WTC11 (cell line): ENCODE measurements at places on chromosomes 1 and 21. TPM values are rescaled to one million over a fixed set of nuclear protein-coding genes. Genes with fewer than 3 reads are reported as not detected.
A peak's percentile ranks its signal among the peaks of the same experiment; 100 is the strongest.

- H3K4me3 ChIP-seq: no peak overlapping the region
- peak overlapping the region; percentile 25 for H3K27ac ChIP-seq
- no peaks in the 10 kb centered on the region for H3K27me3 ChIP-seq
- DNase-seq: no peak
- H3K36me3 ChIP-seq: peaks cover 17% of the 10 kb centered on the region
Observed at GRCh38 chr1:21149430-21149854, 27.3 kb downstream of the EIF4G3 start.

- no peak overlapping the region for H3K4me3 ChIP-seq
- H3K27ac ChIP-seq: no peak overlapping the region
- no peaks in the 10 kb centered on the region for H3K27me3 ChIP-seq
- H3K36me3 ChIP-seq: no peaks in the 10 kb centered on the region
- DNase-seq: no peak
Observed at GRCh38 chr1:31798086-31798432, 17.8 kb downstream of the SPOCD1 start.

PEX11B gene
- total RNA-seq: 10.9 to 12.5 TPM (median 11.8 TPM) in 3 replicates

- no peak overlapping the region for H3K4me3 ChIP-seq
- H3K27me3 ChIP-seq: no peaks in the 10 kb centered on the region; the same call in none of the 2 replicates
- peaks cover 59% of the 10 kb centered on the region for H3K4me1 ChIP-seq
Observed at GRCh38 chr1:87449348-87449963, 120.8 kb downstream of the LMO4 start.

- peak overlapping the region; percentile 26 for H3K27ac ChIP-seq
- peaks cover 55% of the 10 kb centered on the region for H3K4me1 ChIP-seq
- H3K4me3 ChIP-seq: no peak overlapping the region
- no peaks in the 10 kb centered on the region for H3K27me3 ChIP-seq
- no peak for DNase-seq
- H3K36me3 ChIP-seq: no peaks in the 10 kb centered on the region
Observed at GRCh38 chr1:119688810-119689209, 22.9 kb upstream of the PHGDH start.

HEYL gene
- total RNA-seq: 2.3 to 3.6 TPM (median 3.2 TPM) in 3 replicates

DNA sequence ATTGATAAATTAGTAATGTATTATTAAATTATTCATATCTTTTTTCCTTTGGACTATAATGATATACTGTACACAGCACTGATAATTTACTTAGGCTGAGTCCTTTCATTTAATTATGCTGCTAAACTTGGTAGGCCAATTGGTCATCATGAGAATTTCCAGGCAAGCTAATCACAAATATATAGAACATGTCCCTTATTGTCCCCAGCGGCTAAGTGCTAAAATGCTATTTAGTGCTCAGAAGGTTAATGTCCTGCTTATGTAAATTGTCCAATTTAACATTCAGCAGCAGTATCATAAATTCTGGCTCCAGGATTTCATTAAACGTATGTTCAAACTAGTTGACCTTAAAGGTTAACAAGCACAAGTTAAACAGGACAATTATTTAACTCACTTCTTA is 30.0 kb upstream of the RRP15 start:
- H3K4me3 ChIP-seq: no peak overlapping the region
- DNase-seq: no peak
- H3K27ac ChIP-seq: no peak overlapping the region
- no peaks in the 10 kb centered on the region for H3K27me3 ChIP-seq
- H3K4me1 ChIP-seq: peaks cover 22% of the 10 kb centered on the region
- no peaks in the 10 kb centered on the region for H3K36me3 ChIP-seq

CYP2J2 gene
- 0.46 to 0.96 TPM (median 0.92 TPM) in 3 replicates for total RNA-seq

DNA sequence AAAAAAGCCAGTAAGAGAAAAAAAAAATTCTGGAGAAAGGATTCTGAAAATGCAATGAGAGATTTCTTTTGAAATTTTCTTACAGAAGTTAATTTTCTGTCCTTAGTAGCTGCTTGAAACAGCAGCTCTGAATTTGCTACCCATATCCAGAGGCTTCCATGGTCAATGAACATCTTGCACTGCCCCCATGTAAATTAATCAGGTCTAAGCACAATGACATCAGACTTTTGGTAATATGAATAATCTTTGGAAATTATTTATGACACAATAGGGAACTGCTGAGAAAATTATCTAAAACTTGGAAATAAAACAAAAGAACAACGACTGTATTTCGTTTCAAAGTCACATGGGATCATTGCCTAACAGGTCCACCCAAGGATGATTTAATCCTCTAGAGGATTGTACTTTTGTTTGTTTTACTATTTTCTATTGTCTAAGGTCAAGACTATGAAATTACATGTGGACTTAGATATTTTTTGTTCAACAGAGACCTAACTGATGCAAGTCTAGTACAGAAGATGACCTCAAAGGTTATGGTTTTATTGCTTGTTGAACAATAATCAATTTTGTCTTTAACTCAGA is 312.1 kb downstream of the BACH1 start:
- H3K4me3 ChIP-seq: no peak overlapping the region
- no peak overlapping the region for H3K27ac ChIP-seq
- H3K27me3 ChIP-seq: no peaks in the 10 kb centered on the region; the same call in 1 of the 2 replicates

- H3K4me1 ChIP-seq: peaks cover 5% of the 10 kb centered on the region; the same call in 1 of the 2 replicates
- 0 out of 2 replicates have a peak overlapping the region, but pooled peaks have one; percentile 9 for H3K27ac ChIP-seq
- no peak overlapping the region for H3K4me3 ChIP-seq
- no peaks in the 10 kb centered on the region for H3K36me3 ChIP-seq
Observed at GRCh38 chr1:99808391-99809115, 41.6 kb upstream of the AGL start.

GRCh38 chr1:117032681-117033539 is 27.2 kb upstream of the TTF2 start:
- no peaks in the 10 kb centered on the region for H3K36me3 ChIP-seq
- peaks cover 25% of the 10 kb centered on the region for H3K4me1 ChIP-seq
- H3K27me3 ChIP-seq: peaks cover 4% of the 10 kb centered on the region
- no peak overlapping the region for H3K4me3 ChIP-seq
- no peak for DNase-seq

HAO2 gene
- 0.53 to 1.0 TPM (median 0.80 TPM) in 3 replicates for total RNA-seq

DNA sequence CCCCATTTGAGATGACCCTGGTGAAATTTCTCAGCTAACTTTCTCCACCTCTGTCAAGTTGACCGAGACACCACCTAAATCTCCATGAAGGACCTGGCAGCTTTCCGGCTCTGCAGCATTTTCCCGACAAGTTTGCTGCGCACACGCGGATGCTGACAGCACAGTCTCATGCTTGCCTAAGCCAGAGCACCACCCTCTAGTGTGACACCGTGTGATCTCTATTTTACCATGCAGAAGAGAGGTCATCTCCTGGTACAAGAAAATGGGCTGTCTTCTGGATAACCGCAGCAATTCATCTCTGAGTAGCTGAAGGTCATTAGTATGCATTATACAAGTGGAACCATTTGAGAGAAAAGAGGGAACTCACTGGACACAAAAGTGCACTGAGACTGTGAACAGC is 38.9 kb upstream of the H6PD start:
- no peak for DNase-seq
- H3K27ac ChIP-seq: no peak overlapping the region

DNA sequence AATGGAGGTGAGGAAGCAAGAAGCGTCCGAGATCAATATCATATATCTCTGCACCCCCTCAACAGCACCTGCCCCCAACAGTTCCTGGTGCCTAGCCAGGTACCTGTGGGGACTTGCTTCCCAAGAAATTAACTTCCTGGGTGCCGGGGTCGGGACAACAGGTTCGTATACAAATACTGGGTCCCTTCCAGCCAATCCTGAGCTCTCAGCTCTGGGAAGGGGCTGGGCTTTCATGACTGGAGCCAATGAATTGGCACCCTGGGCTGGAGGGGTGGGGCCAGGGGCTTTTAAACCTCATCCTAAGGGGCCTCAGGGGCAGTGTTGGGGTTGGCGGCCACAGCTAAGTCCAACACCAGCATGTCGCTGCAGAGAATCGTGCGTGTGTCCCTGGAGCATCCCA is at the start of gene PADI3:
TSS of gene PADI3 (plus strand) at position 318 of the 400 bp plus-strand sequence. CDS start at position 358, 40 bp downstream.
- peaks cover 24% of the 10 kb centered on the region for H3K4me1 ChIP-seq
- H3K27ac ChIP-seq: no peak within 1 kb of the TSS
- no peaks in the 10 kb centered on the region for H3K27me3 ChIP-seq
- DNase-seq: peak; percentile 70

DNA sequence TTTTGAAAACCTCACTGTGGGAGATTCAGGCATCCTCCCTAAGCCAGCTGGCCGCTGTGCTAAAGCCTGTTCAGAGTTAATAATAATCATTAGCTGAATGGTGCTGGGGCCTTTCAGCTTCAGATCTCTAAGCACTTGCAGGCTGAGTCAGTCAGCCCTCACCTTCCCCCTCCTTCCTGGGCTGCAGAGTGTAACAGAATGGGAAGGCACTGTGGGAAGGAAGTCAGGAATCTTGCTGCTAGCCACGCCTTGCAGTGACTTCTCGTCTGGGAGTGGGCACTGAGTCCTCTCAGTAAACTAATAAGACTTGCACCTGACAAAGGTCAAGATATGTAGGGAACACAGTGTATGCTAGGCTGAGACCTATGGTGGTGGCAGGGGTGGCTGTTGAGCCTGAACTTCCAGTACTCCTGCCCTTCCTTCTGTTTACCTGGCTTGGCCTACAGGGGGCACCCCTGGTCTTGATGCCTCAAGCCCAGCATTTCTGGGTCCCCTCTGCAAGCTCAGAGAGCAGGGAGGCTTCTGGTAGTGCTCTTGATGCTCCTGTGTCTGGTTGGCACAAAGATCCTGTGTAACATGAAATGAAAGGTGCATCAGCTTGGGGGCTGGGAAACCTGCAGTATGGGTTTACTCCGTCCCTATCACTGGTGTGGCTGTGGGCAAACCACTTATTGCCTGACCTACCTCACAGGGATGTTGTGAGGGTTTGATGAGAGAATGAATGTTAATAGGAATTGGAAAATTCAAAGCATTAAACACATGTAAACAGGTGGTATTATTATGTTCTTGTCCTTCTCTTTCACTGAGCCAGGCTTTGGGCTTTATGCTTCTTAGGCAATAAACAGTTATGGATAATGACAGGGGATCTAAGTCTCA is 6.0 kb downstream of the CYB561D1 start:
- no peaks in the 10 kb centered on the region for H3K27me3 ChIP-seq
- H3K27ac ChIP-seq: 0 out of 2 replicates have a peak overlapping the region, but pooled peaks have one; percentile 23

DNA sequence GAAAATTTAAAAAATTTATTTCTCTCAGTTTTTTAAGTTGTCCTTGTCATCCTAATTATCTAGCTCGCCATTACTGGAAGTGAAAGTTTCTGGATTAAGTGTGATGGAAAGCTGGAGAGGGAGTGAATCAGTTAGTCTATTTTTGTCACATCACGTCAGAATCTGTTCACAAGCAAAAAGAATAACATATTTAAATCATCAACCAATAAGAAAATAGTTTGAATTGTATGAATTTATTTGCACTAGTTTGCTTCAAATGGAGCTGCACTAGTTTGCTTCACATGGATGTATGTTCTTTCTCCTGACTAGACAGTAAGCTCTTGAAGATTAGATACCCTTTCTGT is 22.8 kb downstream of the PHC2 start:
- peaks cover 5% of the 10 kb centered on the region; the same call in 1 of the 2 replicates for H3K4me1 ChIP-seq
- peaks cover 3% of the 10 kb centered on the region; the same call in 1 of the 2 replicates for H3K27me3 ChIP-seq
- no peak overlapping the region for H3K27ac ChIP-seq
- H3K4me3 ChIP-seq: no peak overlapping the region
- H3K36me3 ChIP-seq: no peaks in the 10 kb centered on the region
- no peak for DNase-seq

DNA sequence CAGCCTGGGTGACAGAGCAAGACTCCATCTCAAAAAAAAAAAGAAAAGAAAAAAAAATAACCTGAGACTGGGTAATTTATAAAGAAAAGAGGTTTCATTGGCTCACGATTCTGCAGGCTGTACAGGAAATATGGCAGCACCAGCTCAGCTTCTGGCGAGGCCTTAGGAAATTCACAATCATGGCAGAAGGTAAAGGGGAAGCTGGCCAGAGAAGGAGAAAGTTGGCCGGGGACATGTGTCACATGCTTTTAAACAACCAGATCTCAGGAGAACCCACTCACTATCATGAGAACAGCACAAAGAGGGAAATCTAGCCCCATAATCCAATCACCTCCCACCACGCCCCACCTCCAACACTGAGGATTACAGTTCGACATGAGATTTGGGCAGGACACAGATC is 125.3 kb downstream of the DISP1 start:
- no peak overlapping the region for H3K27ac ChIP-seq
- DNase-seq: no peak
- no peaks in the 10 kb centered on the region for H3K36me3 ChIP-seq
- no peaks in the 10 kb centered on the region for H3K27me3 ChIP-seq
- H3K4me3 ChIP-seq: no peak overlapping the region

GRCh38 chr1:247104965-247105364 is 809 bp upstream of the ZNF669 start:
- peak overlapping the region; percentile 42 for H3K27ac ChIP-seq
- peaks cover 28% of the 10 kb centered on the region for H3K4me1 ChIP-seq
- H3K27me3 ChIP-seq: peaks cover 27% of the 10 kb centered on the region
- peaks cover 26% of the 10 kb centered on the region for H3K36me3 ChIP-seq
- H3K4me3 ChIP-seq: peak overlapping the region; percentile 59

- H3K27me3 ChIP-seq: peaks cover 4% of the 10 kb centered on the region; the same call in 1 of the 2 replicates
- H3K4me1 ChIP-seq: peaks cover 8% of the 10 kb centered on the region
- no peak overlapping the region for H3K4me3 ChIP-seq
- H3K36me3 ChIP-seq: no peaks in the 10 kb centered on the region
- no peak for DNase-seq
- H3K27ac ChIP-seq: no peak overlapping the region
Observed at GRCh38 chr1:70455291-70455690, 44.2 kb downstream of the CTH start.

GRCh38 chr1:176802316-176802715 is 339.3 kb downstream of the PAPPA2 start:
- no peaks in the 10 kb centered on the region for H3K36me3 ChIP-seq
- no peak overlapping the region for H3K27ac ChIP-seq
- H3K4me3 ChIP-seq: no peak overlapping the region

DNA sequence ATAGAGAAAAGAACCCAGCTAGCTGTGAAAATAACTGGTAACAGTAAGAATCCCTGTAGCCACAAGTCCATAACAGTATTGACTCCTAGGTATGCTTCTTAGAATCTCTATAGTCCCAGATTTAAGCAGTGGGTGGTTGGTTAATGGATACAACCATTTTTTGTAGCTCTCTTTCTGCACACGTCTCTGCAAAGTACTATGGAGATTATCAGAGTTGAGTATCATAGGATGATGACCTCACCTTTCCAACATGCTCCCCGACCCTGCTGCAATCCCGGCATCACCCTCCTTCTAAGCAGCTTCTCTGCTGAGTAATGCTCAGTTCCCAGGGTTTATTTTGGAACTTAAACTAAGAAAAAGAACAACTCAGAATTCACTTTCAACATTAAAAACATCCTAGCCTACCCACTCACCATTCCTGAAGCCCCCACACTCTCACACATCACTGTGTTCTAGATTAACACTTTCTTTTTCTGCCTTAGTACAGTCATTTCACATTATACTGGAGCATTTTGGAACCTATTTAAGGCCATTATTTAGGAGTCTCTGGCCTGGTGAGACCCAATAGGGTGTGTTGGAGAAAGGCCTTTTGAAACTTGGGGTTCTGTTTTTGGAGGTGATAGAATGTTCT is 2.7 kb downstream of the MLLT11 start:
- H3K27me3 ChIP-seq: no peaks in the 10 kb centered on the region
- H3K4me3 ChIP-seq: no peak overlapping the region
- peaks cover 35% of the 10 kb centered on the region for H3K4me1 ChIP-seq
- peak overlapping the region; percentile 46; the same call in 1 of the 2 replicates for H3K27ac ChIP-seq
- DNase-seq: no peak

LGR6 gene
- total RNA-seq: 0.78 to 1.1 TPM (median 1.1 TPM) in 3 replicates

- no peaks in the 10 kb centered on the region for H3K36me3 ChIP-seq
- H3K27ac ChIP-seq: peak overlapping the region; percentile 57
- H3K4me1 ChIP-seq: peaks cover 36% of the 10 kb centered on the region
- H3K4me3 ChIP-seq: peak overlapping the region; percentile 71
- peaks cover 13% of the 10 kb centered on the region for H3K27me3 ChIP-seq
Observed at GRCh38 chr21:35026617-35027562, 22.2 kb downstream of the RUNX1 start.

EGLN1 gene
- 13.7 to 17.7 TPM (median 15.3 TPM) in 3 replicates for total RNA-seq

GRCh38 chr1:226349081-226349480 is 40.1 kb upstream of the LIN9 start:
- no peak overlapping the region for H3K4me3 ChIP-seq
- no peak for DNase-seq
- H3K36me3 ChIP-seq: no peaks in the 10 kb centered on the region
- H3K27ac ChIP-seq: no peak overlapping the region
- H3K27me3 ChIP-seq: no peaks in the 10 kb centered on the region

KRTAP12-2 gene
- total RNA-seq: 0.25 TPM in 1 of 3 replicates, not detected in the others
